ENCODE measurements at places on chromosomes 5 and 9. TPM values are rescaled to one million over a fixed set of nuclear protein-coding genes. Genes with fewer than 3 reads are reported as not detected.
A peak's percentile ranks its signal among the peaks of the same experiment; 100 is the strongest.

IL17B gene
- not detected for total RNA-seq

SSNA1 gene
- total RNA-seq, result 102 TPM

MLANA gene
- not detected for total RNA-seq

- H3K4me3 ChIP-seq, result no peak overlapping the region
- H3K4me1 ChIP-seq, result no peaks in the 10 kb centered on the region
- no peak overlapping the region for H3K27ac ChIP-seq
- no peak for DNase-seq
Measured at GRCh38 chr5:75707911-75708509, 9.2 kb downstream of the POC5 start.

DNA sequence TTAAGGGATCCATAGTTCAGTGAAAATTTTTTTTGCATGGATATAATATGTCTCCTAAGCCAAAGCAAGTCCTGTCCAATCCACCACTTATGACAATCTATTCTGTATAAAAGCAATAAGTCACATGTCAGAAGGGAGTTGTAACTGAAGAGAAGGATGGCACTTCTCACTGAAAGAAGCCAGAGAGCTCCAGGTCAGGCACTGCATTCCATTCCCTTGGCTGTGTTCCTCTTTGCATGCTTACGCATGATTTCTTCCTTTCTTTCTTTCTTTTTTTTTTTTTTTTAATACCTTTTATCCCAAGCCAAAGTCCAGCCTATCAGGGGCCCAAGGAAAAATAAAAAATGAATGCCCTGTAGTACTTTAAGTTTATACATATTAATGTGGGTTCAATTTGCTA is 39.8 kb downstream of the MAMDC2 start:
- H3K36me3 ChIP-seq, result no peaks in the 10 kb centered on the region
- DNase-seq, result no peak
- H3K4me3 ChIP-seq, result no peak overlapping the region
- H3K4me1 ChIP-seq, result peaks cover 32% of the 10 kb centered on the region
- no peaks in the 10 kb centered on the region for H3K27me3 ChIP-seq

PCDHB3 gene
- 6.4 TPM for total RNA-seq

GRCh38 chr5:42250-42649 is 49.7 kb upstream of the PLEKHG4B start:
- no peaks in the 10 kb centered on the region for H3K4me1 ChIP-seq
- DNase-seq, result peak; percentile 68
- peaks cover 69% of the 10 kb centered on the region for H3K27me3 ChIP-seq
- H3K36me3 ChIP-seq, result no peaks in the 10 kb centered on the region

GRCh38 chr9:104177676-104178075 is 83.6 kb downstream of the SMC2 start:
- H3K36me3 ChIP-seq, result no peaks in the 10 kb centered on the region
- H3K4me1 ChIP-seq, result peaks cover 10% of the 10 kb centered on the region
- no peaks in the 10 kb centered on the region for H3K27me3 ChIP-seq
- H3K27ac ChIP-seq, result no peak overlapping the region

TAF11L7 gene
- total RNA-seq, result not detected

GLIPR2 gene
- 3.7 TPM for total RNA-seq

DNA sequence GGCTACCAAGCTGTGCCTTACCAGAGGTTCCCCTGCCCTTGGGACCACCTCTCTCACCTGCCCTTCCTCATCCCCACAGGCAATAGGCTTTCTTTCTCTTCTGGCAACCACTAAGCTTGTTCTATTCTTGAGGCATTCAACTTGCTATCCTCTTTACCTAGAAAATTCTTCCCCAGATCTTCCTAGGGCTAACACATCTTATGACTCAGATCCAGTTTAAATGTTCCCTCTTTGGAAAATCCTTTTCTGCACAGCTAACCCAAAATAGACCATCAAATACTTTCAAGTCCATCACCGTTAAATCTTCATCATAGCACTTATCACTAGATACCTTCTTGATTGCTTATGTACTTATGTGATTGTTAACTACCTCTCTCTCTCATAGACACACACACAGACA is 93.7 kb downstream of the ENC1 start:
- no peak for DNase-seq
- no peak overlapping the region for H3K27ac ChIP-seq
- peaks cover 32% of the 10 kb centered on the region for H3K4me1 ChIP-seq
- H3K36me3 ChIP-seq, result no peaks in the 10 kb centered on the region
- H3K4me3 ChIP-seq, result no peak overlapping the region
- no peaks in the 10 kb centered on the region for H3K27me3 ChIP-seq

DNA sequence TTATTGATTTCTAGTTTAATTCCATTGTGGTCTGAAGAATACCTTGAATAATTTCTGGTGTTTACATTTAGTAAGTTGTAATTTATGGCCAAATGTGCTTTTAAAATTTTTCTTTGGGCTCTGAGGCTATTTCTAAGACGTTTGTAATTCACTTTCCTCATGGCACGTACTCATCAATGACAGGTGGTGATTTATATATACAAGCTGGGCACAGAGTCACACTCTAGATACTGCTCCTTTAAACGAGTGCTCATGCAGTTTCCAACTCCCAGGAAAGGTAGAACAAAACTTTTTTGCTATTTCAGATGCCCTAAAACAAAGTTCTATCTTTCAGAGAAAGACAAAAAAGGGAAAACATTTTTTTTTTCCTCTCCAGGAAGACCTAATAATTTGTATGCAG is 146.9 kb downstream of the AUH start:
- DNase-seq, result no peak
- peaks cover 16% of the 10 kb centered on the region for H3K36me3 ChIP-seq
- H3K4me1 ChIP-seq, result peaks cover 31% of the 10 kb centered on the region
- H3K27ac ChIP-seq, result no peak overlapping the region
- no peak overlapping the region for H3K4me3 ChIP-seq

DNA sequence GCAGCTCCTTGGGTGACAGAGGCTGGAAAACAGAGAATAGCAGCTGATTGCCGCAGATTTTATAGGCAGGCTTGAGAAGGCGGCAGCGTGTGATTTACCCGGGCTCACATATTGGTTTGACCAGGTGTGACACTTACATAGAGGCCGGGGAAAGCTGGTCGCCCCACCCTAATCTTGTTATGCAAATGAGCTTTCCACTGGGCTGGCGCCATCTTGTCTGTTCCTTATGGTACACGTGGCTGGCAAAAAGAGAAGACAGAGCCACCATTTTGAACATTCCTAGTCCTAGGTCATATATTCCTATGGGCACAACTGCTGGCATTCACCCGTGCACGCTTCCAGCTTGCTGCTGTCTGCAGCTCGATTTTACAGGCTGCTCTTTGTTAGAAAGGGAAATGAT is 11.3 kb upstream of the SPZ1 start:
- no peak overlapping the region for H3K4me3 ChIP-seq
- no peak overlapping the region for H3K27ac ChIP-seq
- H3K36me3 ChIP-seq, result peaks cover 19% of the 10 kb centered on the region

DNA sequence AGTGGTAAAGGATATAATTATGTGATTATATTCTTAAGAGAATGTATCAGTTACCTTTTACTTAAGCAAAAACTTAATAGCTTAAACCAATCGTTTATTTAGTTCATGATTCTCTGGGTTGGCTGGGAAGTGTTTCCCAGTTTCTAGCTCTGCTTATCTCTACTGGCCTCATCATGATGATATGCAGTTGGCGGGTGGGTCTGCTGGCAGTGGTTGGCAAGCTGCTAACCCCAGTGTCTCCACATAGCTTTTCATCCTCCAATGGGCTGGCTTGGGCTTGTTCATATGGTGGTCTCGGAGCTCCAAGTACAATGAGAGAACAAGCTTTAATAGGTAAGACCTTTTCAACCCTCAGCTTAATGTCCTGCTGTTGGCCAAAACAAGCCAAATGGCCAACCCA is 43.8 kb downstream of the ABLIM3 start:
- DNase-seq, result no peak
- peaks cover 8% of the 10 kb centered on the region for H3K4me1 ChIP-seq
- no peak overlapping the region for H3K27ac ChIP-seq
